ENCODE measurements at places on chromosomes 16 and 17. TPM values are rescaled to one million over a fixed set of nuclear protein-coding genes. Genes with fewer than 3 reads are reported as not detected.

MT1H gene
- 1.6 TPM for total RNA-seq

ZNF668 gene
- 10.3 TPM for total RNA-seq

ASIC2 gene
- total RNA-seq, result 0.18 TPM

NLRC3 gene
- total RNA-seq, result 0.97 TPM

PDE6G gene
- total RNA-seq, result not detected

FZD2 gene
- total RNA-seq, result 7.4 TPM

ELMO3 gene
- 3.4 TPM for total RNA-seq

DNA sequence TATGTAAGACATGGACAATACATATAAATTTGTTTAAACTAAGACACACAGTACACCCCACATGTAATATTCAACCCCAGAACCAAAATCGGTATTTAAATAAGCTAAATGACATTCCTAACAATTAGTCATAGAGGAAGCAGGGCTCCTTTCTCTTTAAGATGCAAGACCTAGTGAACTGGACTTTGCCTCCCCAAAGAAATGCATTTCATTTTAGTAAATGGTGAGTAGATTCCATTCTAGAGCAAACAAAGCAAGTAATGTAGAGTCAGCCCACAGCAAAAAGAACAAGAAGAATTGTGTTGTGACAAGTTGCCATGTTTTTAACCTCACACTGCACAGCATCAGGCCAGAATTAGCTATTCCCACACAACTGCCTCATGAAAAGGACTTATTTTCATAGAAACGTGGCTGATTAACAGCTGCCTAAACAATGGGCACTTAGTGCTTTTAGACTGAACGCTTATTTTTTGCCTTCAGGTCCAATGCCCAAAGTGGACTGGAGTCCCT lies 14.4 kb downstream of the DNAJC7 start:
- no peaks in the 10 kb centered on the region for H3K4me1 ChIP-seq
- no peak overlapping the region for H3K27ac ChIP-seq
- no peak overlapping the region for H3K4me3 ChIP-seq
- H3K27me3 ChIP-seq, result no peaks in the 10 kb centered on the region
- no peak for DNase-seq
- H3K36me3 ChIP-seq, result peaks cover 5% of the 10 kb centered on the region

- no peaks in the 10 kb centered on the region for H3K36me3 ChIP-seq
- no peak for DNase-seq
- H3K4me1 ChIP-seq, result no peaks in the 10 kb centered on the region
- H3K27ac ChIP-seq, result no peak overlapping the region
Observed at GRCh38 chr17:22695228-22695619, 1002.9 kb downstream of the KCNJ18 start.

DNA sequence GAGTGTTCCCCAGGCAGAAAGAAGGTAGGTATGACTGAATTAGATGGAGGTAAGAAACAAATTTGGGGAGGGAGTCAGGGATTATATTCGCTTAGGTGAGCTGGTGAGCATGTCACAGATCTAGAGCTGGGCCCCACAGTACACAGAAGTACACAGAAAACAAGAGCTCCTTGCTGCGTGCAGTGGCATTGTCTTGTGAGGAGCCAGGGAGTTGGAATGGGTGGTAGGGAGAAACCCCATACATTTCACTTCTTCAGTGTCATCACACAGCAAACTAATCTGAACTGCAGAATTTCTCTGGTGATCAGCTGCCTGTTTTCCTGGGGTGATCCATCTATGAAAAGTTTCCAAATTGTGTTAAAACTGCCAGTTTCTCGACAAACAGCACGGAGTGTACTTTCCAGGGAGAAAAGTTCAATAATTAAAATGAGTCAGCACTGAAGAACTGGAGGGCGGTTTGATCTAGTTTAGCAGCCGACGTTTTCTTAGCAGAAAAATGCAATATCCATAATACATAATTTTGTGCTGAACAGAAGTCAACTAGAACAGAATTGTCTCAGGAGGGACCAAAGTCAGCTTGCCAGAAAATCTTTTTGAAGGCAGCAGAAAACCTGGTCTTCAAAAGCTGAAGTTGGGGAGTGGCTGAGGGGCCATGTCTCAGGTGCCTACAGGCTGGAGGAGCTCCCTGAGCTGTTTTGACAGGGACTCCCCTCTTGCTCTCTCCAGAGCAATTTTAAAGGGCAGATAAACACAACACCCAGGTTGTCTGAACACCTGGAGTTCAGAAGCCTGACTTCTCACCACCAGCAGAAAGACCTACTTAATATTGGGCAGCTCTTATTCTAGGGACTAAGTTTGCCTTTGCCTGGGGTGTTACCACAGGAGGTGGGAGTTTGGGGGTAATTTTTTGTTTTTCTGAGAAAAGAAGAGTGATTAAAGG lies 448.6 kb downstream of the CA10 start:
- H3K4me1 ChIP-seq, result no peaks in the 10 kb centered on the region
- DNase-seq, result no peak
- no peak overlapping the region for H3K4me3 ChIP-seq
- no peak overlapping the region for H3K27ac ChIP-seq

DNA sequence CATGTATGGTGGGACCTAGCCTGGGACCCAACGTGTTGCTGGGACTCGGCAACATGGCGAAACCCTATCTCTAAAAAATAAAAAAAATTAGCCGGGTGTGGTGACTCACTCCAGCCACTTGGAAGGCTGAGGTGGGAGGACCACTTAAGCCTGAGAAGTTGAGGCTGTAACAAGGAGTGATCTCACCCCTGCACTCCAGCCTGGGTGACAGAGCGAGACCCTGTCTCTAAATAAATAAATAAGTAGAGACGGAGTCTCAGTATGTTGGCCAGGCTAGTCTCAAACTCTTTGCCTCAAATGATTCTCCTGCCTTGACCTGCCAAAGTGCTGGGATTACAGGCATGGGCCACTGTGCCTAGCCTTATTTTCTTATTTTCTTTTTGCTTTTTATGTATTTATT lies 10.1 kb upstream of the CNP start:
- DNase-seq, result no peak
- no peaks in the 10 kb centered on the region for H3K4me1 ChIP-seq
- H3K27ac ChIP-seq, result no peak overlapping the region
- H3K27me3 ChIP-seq, result no peaks in the 10 kb centered on the region
- no peaks in the 10 kb centered on the region for H3K36me3 ChIP-seq

GRCh38 chr16:22004341-22004740 lies 3.4 kb upstream of the PDZD9 start:
- H3K27me3 ChIP-seq, result no peaks in the 10 kb centered on the region
- H3K36me3 ChIP-seq, result no peaks in the 10 kb centered on the region
- no peaks in the 10 kb centered on the region for H3K4me1 ChIP-seq
- DNase-seq, result no peak
- H3K4me3 ChIP-seq, result no peak overlapping the region
- no peak overlapping the region for H3K27ac ChIP-seq

DNA sequence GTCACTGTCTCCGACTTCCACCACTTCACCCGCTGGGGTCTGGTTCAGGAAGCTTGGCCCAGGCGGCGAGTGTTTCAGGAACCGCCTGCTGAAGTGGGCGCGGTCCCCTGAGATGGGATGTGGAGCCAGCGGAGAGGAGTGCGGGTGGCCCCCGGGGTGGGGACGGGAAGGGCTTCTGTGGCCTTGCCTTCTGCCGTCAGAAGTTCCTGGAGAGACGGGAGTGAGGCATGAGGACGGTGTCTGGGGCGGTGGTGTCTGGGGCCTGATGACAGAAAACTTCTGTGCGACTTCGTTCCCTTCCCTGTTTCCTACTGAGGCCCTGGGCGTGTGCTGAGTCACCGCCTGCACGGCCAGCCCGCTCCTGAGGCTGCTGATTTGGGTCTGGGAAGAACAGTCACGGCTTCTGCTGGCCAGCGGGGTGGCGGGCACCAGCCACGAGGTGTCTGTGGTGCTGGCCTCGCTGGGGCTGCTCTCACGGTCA lies 12.3 kb upstream of the NLRC3 start:
- H3K4me3 ChIP-seq, result no peak overlapping the region
- no peak overlapping the region for H3K27ac ChIP-seq
- DNase-seq, result peak; percentile 72
- no peaks in the 10 kb centered on the region for H3K4me1 ChIP-seq
- peaks cover 2% of the 10 kb centered on the region for H3K36me3 ChIP-seq

GRCh38 chr16:68354816-68355215 lies 44.0 kb downstream of the PRMT7 start:
- H3K36me3 ChIP-seq, result peaks cover 5% of the 10 kb centered on the region
- DNase-seq, result no peak
- H3K4me3 ChIP-seq, result no peak overlapping the region
- H3K27ac ChIP-seq, result no peak overlapping the region

- DNase-seq, result no peak
- no peaks in the 10 kb centered on the region for H3K4me1 ChIP-seq
- no peaks in the 10 kb centered on the region for H3K36me3 ChIP-seq
- H3K27me3 ChIP-seq, result no peaks in the 10 kb centered on the region
- no peak overlapping the region for H3K27ac ChIP-seq
- H3K4me3 ChIP-seq, result no peak overlapping the region
Observed at GRCh38 chr17:66939461-66940114, 24.9 kb upstream of the CACNG4 start.

GRCh38 chr17:79955167-79955549 lies 80.5 kb downstream of the TBC1D16 start:
- no peaks in the 10 kb centered on the region for H3K27me3 ChIP-seq
- no peak for DNase-seq
- no peaks in the 10 kb centered on the region for H3K36me3 ChIP-seq
- H3K4me3 ChIP-seq, result no peak overlapping the region

Measured in aorta (tissue), 5 donors.